ENCODE measurements at places on chromosomes 3 and 15.

DNA sequence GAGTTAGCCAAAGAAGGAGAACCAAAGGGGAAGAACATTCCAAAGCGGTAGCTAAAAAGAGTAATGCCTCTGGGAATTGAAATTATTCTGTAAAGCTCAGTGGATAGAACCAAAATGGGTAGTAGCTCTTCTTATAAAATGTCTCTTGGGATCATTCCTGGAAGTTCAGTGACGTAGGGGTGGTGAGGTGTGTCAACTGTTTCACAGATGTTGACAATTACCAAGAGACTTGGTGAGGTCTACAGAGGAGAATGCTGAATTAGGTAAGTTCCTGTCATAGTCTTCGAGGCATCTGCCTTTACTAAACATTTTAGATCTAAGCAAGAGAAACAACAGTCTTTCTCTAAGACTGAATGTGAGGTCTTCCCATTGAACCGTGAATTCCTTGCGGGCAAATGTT is 67.8 kb downstream of the TPRG1 start:
- DNase-seq: no peak

DNA sequence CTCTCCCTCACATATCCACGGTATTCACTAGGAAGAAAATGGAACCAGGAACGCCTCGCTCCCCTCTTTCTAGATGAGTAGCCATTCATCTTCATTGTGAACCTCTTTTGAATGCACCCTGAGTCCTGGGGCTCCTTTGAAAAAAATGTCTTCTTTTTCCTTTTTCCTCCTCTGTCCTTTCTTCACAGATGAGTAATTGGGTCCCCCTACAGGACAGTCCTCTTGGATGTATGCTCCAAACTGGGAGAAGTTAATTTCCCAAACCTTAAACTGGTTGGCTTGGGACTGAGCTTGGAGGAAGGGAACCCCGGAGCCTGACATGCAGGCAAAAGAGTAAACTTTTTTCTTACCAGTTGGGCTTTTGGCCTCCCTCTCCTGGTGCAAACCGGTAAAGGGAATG is 108.8 kb downstream of the DPH6 start:
- no peak for DNase-seq

GRCh38 chr15:47715856-47716445 is 1.4 kb upstream of the SEMA6D start:
- no peak for DNase-seq

DNA sequence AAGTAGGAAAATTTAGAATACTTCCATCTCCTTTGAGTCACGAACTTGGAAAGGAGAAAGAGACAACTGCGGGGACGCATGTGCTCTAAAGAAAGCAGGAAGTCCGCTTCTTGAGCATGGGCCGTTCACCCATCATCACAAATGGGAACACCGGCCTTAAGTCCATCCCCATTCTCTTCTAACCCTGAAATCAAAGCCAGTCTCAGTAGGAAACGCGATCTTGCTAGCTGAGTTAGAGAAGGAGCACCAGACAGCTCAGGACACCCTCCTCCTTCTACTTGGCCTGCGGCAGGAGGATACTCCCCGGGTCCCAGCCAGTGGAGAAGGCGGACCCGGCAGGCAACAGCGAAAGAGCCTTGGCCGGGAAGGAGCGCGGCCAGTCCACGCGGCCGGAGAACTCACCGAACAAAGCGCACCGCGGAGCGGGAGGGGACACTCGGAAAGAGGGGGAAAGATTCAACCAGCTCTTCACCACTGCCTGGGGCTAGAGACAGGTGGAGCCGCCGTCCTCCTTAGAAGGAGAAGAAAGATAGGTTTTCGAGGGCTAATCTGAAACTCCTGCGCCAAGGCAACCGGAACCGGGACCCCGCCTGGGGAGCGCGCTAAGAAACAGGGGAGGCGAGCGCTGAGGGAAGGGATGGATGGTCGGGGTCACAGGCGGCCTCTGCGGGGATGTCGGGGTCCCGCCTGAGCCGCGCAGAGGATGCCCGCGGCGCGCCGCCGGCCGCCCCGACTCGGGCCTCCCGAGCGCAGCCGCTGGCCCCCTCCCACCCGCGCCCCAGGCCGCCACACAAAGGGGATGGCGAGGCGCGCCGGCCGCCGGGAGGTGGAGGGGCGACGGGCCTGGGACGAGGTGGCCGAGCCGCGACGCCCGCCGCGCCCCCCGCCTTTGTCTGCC is 818 bp downstream of the SLC4A7 start:
- DNase-seq: peak; percentile 55

GRCh38 chr15:70810916-70811578 is 42.9 kb downstream of the LARP6 start:
- no peak for DNase-seq

DNA sequence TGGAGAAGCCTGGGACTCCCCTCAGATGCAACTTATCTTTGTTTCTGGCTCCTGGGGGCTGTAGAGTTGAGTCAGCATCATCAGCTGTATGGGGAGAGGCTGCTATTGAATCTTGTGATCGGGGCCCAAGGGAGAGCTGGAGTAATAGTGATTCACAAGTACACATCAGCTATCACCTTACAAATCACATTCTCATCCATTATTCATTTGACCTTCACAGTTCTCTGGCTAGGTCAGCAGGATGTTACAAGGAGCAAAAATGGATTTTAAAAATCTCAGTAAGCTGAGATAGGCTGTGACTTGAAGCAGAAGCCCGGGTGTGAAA is 175.0 kb downstream of the OPA1 start:
- no peak for DNase-seq

DNA sequence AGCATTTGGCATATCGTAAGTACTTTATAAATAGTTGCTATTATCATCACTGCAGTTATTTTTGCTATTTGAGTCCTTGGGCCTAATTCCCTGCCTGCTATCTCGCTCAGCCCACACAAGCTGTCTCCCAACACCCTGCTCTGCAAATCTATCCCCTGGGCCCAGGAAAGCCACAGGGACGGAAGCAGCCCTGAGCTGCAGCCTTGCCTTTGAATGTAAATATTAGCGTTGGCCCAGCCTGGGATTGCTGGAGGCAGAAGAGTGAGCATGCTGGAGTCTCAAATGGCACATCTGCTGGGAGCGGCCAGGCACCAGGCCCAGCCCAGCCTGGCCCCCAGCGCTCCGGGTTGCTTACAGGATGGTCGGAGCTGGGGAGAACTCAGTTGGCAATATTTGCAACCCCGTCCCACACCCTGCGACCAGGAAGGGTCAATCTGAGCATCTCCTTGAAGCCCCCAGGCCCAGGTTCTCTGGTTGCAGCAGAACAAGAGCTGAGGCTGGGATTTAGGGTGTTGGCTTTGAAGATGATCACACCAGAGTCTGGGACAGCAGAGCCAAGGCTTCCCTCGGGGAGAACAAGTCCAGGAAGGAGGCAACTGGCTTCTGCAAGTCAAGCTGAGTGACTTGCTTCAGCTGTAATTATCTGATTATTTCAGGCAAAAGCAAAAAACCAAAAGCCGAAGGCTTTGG is 529.6 kb downstream of the SHQ1 start:
- no peak for DNase-seq

GRCh38 chr3:113912552-113913236 is 35.1 kb upstream of the ZDHHC23 start:
- DNase-seq: peak; percentile 33

- no peak for DNase-seq
Measured at GRCh38 chr3:152376351-152377183, 107.8 kb downstream of the MBNL1 start.

DNA sequence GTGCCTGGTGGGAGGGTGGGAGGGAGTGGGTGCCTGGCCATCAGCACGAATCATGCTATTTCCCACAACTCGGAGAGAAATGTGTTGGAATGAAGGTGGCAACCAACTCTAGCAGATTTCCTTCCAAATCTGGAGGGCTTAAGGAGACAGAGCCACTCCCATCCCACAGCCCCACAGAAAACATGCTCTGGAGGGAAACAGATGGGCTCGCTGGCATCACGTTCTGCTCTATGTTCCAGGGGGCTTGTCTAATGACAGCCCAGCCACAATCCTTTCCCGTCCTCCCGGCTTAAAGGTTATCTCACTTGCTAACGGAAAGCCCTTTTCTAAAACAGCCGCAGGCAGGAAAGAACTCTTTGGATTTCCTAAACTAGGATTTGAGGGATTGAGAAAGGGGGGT is 65.3 kb downstream of the ADAMTS17 start:
- DNase-seq: no peak

DNA sequence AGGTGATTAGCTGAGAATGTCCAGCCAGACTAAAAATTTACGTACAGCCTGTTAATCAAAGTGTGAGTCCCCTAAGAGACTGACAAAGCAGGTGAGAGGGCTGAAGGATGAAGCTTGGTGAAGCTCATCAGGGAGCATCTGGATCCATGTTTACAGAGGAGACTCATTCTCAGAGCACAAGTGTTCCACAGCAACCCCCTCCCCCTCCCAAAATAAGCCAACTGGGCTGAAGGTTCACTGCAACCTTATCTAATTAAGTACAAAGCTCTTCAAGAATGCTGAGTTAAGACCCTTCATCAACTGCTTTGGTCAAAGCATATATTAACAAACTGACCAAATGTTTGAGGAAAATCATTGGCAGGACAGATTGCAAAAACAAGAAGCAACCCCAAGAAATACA is 262.6 kb upstream of the ZNF385D start:
- DNase-seq: no peak

DNA sequence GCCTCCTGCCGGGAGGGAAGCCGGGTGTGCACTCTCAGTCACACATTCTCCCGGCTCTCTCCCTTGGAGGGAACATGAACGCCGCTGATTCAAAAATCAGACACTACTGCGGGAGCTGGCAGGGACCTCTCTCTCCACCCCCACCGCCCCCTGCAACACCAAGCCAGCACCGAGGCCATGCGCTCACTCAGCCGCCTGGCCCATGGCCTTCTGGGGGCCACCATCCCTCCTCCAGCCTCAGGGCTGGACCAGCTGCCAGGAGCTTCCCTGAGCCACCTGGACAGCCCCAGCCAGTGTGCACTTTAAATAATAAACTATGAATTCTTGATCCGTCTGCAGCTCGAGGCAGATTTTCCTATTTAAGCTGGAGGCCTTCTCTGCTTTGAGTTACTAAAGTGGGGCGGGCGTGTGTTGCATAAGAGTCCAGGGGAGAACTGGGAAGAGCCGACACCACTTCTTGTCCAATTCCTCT is 30.6 kb downstream of the ADAMTS17 start:
- DNase-seq: no peak
